ENCODE measurements at places on chromosomes 7 and 10. TPM values are rescaled to one million over a fixed set of nuclear protein-coding genes. Genes with fewer than 3 reads are reported as not detected.

ENTPD1 gene
- total RNA-seq = 0.92 TPM

SH2D4B gene
- total RNA-seq = not detected

PDK4 gene
- 0.62 TPM for total RNA-seq

OPN1SW gene
- total RNA-seq = not detected

MYL10 gene
- not detected for total RNA-seq

OR2A12 gene
- not detected for total RNA-seq

GSTO2 gene
- total RNA-seq = 20.6 TPM

CYP3A4 gene
- not detected for total RNA-seq

TAS2R3 gene
- total RNA-seq = 0.69 TPM

ADAP1 gene
- 4.9 TPM for total RNA-seq

SPRN gene
- 0.18 TPM for total RNA-seq

PRRT4 gene
- total RNA-seq = 0.14 TPM

TMEM270 gene
- total RNA-seq = not detected

OPN4 gene
- not detected for total RNA-seq

GJD4 gene
- not detected for total RNA-seq

SLC29A3 gene
- total RNA-seq = 6.9 TPM

TMEM139 gene
- total RNA-seq = 2.5 TPM

CLRN3 gene
- total RNA-seq = not detected

TMEM236 gene
- total RNA-seq = 0.03 TPM

ZMYND11 gene
- 24.4 TPM for total RNA-seq

HOXA13 gene
- not detected for total RNA-seq

PPP1R9A gene
- total RNA-seq = 10.9 TPM

COL13A1 gene
- total RNA-seq = 16.6 TPM

WIPF3 gene
- total RNA-seq = 2.5 TPM

Measured in H7 (cell line).